ENCODE measurements at places on chromosomes 1 and 21.

DNA sequence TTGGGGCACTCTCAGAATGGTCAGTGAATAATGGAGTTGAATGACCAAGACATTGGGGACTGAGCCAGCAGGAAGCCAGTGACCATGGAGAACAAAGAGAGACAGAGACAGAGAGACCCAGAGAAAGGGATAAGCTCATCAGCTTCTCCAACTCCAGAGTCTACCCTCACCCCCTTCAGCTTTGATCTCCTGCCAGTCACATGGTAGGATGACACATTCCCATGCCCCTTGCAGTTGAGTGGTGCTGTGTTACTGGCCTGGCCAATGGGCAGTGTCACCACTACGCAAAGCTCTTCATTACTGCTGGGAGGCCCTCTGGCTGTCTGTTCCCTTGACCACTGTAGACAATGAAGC lies 643.5 kb downstream of the AJAP1 start:
- no peak for DNase-seq

- DNase-seq, result no peak
These were observed 66.2 kb downstream of the CD46 start for GRCh38 chr1:207817778-207818751.

DNA sequence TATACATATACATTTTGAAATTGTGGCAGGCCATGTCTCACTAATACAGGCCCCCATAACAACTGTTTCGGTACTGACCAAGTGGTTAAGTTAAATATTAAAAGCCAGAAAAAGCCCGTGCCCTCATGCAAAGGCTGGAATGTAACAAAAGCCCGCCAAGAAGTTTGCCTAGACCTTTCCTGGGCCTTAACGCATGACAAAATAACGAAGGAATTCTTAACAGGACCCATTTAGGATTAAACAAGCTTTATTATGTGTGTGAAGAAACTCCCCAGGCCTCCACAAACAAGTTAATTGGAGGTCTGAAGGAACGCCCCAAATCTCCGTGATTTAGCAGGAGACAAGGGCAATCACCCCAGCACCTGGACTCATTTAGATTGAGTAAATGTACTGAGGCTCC lies 42.4 kb downstream of the TNFSF4 start:
- no peak for DNase-seq

GRCh38 chr1:246768403-246769020 lies 44.3 kb downstream of the SCCPDH start:
- no peak for DNase-seq

DNA sequence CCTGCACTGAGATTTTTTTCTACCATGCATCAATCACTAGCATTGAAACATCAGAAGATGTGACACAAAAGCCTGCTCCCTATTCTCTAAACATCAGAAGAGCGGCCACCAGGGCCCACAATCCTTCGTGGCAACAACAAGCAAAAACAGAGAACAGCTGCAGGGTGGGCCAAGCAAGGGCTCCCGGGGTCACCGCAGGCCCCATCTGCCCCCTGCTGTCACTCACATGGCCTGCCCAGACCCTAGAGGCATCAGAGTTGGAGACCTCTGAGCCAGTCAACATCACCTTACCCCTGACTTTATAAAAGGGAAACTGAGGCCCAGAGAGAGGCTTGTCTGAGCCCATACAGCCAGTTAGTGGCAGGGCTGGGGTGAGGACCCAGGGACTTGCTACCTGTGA lies 1.8 kb downstream of the LAPTM5 start:
- no peak for DNase-seq

DNA sequence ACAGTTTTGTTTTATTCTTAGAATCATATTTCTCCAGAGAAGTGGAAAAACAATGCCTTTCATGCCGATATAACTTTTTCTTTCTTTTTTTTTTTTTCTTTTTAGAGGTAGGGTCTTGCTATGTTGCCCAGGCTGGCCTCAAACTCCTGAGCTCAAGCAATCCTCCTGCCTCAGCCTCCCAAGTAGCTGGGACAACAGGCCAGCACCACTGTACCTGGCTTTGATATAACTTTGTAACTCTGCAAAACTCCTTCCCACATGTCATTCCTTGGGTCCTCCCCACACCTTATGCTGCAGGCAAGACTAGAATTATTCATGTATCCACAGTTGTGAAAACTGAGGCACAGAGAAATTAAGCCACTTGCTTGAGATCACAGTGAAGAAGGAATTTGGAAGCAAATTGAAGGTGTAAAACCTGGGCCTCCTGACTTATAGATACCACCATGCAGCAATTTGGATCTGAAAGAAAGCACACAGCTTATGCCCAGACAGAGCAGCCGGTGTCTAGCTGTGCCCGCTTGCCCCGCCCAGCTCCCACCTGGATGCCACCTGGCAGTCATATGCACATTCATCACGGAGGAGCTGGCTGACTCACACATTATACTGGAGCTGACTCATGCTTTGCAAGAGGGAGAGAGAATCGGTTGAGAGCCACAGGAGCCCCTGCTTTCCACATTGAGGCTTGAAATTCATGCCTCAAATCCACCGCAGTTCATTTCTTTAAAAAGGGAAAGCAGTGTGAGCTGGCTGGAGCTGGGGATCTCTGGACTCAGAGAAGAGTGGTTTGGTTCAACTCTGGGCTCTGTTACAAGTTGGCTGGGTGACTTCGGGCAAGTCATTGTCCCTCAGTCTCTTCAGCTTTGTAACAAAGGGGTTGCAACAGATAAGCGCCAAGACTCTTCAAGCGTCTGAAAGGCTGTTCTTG lies 8.3 kb upstream of the SLC2A1 start:
- DNase-seq, result peak; percentile 97

DNA sequence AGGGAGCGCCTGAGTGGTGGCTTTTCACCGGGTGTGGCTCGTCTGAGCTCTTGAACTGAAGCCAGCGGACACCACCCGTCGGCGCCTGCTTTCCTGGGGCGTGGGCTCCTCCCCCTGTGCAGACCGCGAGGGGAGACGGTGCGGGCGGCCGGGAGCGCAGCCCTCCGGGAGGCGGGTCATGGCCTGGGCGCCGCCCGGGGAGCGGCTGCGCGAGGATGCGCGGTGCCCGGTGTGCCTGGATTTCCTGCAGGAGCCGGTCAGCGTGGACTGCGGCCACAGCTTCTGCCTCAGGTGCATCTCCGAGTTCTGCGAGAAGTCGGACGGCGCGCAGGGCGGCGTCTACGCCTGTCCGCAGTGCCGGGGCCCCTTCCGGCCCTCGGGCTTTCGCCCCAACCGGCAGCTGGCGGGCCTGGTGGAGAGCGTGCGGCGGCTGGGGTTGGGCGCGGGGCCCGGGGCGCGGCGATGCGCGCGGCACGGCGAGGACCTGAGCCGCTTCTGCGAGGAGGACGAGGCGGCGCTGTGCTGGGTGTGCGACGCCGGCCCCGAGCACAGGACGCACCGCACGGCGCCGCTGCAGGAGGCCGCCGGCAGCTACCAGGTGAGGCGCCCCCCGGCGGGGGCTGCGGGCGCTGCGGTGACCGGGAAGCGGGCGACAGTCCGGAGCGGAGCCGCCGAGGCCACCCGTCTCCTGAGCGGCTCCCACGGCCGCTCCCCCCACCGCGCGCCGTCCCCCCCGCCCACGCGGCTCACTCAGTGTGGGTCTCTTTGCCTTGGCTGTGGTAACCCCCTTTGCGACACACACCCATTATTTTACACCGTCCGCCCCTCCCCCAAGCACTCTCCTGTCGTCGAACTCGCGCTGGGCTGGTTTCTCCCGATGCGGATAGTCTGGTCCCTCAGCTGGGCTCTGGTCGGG lies at the start of gene TRIM58:
TRIM58 (plus strand) TSS at position 119 of the 916 bp plus-strand sequence; CDS start at position 179, 60 bp downstream.
- no peak for DNase-seq

DNA sequence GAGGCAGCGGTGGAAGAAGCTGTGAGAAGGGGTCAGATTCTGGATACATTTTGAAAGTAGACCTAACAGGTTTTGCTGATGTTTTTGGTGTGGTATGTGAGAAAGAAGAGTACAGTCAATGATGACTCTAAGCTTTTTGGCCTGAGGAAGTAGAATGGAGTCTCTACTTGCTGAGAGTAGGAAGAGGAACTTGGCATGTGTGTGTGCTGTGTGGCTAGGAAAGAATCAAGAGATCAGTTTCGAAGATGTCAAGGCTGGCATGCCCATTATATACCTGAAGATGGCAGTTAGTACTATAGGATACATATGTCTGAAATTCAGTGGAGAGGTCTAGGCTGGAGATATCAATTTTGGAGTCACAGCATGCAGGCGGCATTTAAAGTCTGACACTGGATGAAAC lies 64.4 kb downstream of the MAB21L3 start:
- no peak for DNase-seq

DNA sequence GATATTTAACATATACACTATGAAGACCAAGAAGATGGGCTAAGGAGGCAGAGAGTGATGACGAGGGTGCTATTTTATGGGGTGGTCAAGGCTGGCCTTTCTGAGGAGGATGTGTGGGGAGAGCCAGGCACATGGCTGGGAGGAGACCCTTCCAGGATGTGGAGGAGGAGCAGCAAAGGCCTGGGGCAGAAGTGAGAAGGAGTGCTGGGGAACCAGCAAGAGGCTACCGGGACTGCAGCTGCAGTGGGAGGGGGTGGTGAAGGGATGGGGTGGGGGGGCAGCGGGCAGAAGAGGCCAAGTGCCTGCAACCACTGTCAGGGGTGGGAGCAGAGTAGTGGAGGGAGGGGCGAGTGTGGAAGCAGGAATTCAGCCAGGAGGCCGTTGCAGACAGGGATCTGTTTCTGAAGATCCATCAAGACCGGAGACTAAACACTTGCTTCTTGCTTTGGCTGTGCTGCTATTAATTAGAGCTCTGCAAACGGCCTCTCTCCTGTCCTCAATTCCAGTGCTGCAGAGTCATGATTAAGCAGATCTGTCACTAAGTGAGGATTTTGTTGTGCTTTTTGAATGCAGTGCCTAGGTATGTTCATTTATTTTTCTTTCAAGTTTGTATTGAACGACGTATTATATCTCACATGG lies 89.9 kb downstream of the IER5 start:
- DNase-seq, result no peak

DNA sequence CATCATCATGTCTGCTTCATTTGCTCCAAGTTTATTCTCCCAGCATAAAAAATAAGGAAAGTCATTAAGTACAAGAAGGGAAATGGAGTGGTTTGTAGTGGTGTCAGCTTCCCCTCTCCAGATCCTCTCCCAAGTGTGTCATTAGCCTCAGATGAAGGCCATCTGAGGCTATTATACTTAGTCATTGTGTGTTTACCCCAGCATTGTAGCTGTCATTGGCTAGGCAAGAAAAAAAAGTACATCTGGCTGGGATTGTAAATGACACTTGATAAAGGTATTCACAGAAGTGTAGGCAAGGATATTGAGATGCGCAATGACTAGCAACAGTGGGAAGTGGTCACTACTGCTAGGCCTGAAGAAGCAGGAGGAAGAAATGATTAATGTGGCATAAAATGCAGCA lies 316.9 kb upstream of the SGIP1 start:
- DNase-seq, result peak; percentile 90

- no peak for DNase-seq
These were observed 50.7 kb downstream of the PGM1 start for GRCh38 chr1:63643926-63644325.

DNA sequence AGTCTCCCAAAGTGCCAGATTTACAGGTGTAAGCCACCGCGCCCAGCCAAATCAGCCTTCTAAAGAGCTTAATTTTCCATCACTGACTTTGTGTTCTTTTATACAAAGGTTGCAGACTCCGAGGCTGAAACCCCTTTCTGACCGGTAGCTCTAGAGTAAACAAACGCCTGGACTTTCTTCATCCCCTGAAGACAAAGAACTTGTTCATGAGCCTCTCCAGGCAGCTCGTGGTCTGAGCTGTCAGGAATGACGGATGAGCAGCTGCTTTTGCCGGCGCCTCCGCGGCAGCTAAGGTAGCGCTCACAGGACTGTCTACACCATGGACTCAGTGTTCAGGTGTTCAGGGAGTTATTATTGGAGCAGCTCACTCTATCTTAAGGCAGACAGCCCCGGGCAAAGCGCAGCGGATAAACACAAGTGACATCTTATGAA lies 128.5 kb upstream of the ERRFI1 start:
- peak; percentile 68 for DNase-seq

DNA sequence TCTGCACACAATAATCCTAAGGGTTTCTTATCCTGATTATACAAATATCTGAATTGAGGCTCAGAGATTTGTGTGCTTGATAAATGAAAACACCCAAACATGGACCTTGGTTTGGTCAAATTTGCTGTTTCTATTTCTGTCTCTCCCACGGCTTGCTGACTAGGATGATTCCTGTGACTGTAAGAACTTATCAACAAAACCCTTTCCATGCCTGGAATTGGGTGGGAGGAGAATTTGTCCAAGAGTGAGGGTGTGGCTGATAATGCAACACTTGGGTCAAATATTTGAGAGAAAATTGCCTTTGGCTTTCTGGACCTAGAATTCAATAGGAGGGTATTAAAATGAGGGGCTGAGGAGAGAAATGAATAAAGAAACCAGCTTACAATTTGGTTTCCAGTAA lies 48.0 kb downstream of the RHBG start:
- no peak for DNase-seq

DNA sequence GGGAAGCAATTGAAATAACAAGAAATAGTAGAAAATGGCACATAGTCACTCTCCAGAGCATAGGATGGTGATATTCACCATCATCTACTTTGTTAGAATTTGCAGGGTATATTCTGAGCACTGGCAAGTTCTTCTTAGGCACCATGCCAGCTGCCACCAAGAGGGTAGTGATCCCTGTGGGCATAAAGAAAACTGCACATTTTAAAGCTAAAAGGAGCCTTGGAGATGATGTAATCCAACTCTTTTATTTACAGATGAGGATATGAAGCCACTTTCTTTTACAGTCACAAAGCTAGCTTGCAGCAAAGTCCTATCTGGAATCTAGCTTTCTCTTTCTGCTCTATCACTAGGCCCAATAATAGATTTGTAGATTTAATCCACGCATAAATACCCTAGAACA lies 69.0 kb downstream of the PTGER3 start:
- DNase-seq, result no peak

- no peak for DNase-seq
These were observed 53.1 kb upstream of the TRIM67 start for GRCh38 chr1:231108516-231109302.

- no peak for DNase-seq
These were observed 22.0 kb upstream of the BCAR3 start for GRCh38 chr1:93703643-93704042.

Measured in fibroblast of lung (primary cell).